Heart left ventricle (tissue), 16 donors: ENCODE measurements at places on chromosomes 2 and 18. TPM values are rescaled to one million over a fixed set of nuclear protein-coding genes. Genes with fewer than 3 reads are reported as not detected.

CFAP65 gene
- not detected for total RNA-seq

TLX2 gene
- not detected for total RNA-seq

GRCh38 chr2:76684756-76685155 is 837.4 kb downstream of the LRRTM4 start:
- no peaks in the 10 kb centered on the region for H3K27me3 ChIP-seq
- no peak overlapping the region for H3K4me3 ChIP-seq
- DNase-seq, result no peak
- H3K27ac ChIP-seq, result no peak overlapping the region

TRIB2 gene
- 34.3 TPM for total RNA-seq

GRCh38 chr2:72940786-72941185 is 23.5 kb downstream of the EMX1 start:
- H3K4me3 ChIP-seq, result no peak overlapping the region
- DNase-seq, result no peak

- H3K4me1 ChIP-seq, result no peaks in the 10 kb centered on the region
- DNase-seq, result no peak
- no peaks in the 10 kb centered on the region for H3K36me3 ChIP-seq
- peak overlapping the region; percentile 21 for H3K27ac ChIP-seq
Measured at GRCh38 chr18:58565021-58565420, 63.9 kb downstream of the ALPK2 start.

NOSTRIN gene
- 8.7 TPM for total RNA-seq

- H3K36me3 ChIP-seq, result no peaks in the 10 kb centered on the region
- no peak overlapping the region for H3K4me3 ChIP-seq
- DNase-seq, result no peak
Measured at GRCh38 chr18:49585781-49586663, 24.2 kb downstream of the LIPG start.

DNA sequence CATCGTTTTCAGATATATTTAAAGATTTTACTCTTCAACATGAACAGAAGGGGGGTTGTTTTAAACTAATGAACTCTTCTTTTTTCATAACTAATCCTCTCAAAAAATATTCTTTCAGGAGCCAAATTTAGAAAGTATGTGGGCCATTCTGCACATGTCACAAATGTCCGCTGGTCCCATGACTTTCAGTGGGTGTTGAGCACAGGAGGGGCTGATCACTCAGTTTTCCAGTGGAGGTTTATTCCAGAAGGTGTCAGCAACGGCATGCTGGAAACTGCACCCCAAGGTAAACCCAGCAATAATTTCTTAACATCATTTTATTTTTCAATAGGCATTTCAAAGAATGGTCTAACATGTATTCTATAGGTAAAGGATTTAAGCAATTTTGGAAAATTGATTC is 136.0 kb downstream of the EML6 start:
- DNase-seq, result no peak
- no peak overlapping the region for H3K27ac ChIP-seq
- H3K4me1 ChIP-seq, result no peaks in the 10 kb centered on the region
- H3K36me3 ChIP-seq, result no peaks in the 10 kb centered on the region
- no peak overlapping the region for H3K4me3 ChIP-seq

DNA sequence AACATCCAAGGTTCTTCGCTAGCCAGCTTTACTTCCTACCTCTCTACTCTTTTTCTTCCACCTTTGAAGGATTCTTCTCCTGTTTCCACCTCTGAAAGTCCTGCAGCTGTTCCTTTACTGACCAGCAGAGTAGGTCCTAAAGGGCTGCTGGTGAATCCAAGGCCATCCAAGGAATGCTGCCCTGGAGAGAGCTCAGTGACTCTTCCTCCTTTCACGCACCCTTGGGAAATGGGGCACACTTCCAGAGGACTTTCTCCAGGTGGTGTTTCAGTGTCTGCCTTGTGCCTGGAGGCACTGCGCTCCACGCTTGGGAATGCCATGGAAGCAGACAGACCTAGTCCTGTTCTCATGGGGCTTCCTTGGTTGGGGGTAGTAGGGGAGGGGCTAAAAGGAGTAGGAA is 45.4 kb downstream of the SLC16A14 start:
- no peak overlapping the region for H3K4me3 ChIP-seq
- no peaks in the 10 kb centered on the region for H3K27me3 ChIP-seq
- no peak overlapping the region for H3K27ac ChIP-seq
- no peak for DNase-seq
